ENCODE measurements at places on chromosomes 12 and 14.
A peak's percentile ranks its signal among the peaks of the same experiment; 100 is the strongest.

- DNase-seq: peak; percentile 76
Measured at GRCh38 chr14:52950410-52950897, 396 bp downstream of the FERMT2 start.

GRCh38 chr12:59069516-59069915 lies 149.2 kb upstream of the LRIG3 start:
- DNase-seq: no peak

DNA sequence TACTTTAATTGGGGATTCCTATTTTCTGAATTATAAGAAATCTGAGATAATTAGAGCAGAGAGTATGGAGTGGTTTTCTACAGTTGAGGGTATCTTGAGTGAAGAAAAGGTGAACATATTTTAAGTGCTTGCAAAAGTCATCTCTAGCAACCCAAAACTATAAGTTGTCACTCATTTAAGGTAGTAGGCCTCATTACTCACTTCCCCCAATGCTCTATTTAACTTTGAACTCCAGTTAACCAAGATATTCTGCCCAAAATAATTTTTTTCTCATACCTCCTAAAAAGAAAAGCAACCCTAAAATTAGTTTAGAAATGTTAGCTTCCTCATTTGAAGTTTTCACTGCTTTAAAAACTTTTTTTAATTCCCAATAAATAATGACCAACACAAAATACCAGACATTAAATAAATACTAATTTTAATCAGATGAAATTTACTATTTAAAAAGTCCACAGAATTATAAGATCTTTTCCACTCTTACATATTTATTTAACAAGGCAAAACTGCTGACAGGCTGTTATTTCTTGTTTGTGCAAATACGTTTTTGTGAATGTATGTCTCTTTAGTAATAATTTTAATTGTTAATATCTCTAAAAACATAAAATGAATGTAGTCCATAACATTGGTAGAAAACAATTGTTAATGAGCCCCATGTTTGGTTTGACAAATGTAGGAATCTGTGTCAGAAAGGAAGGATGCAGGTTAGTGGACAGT lies 47.8 kb downstream of the VRK1 start:
- DNase-seq: no peak

DNA sequence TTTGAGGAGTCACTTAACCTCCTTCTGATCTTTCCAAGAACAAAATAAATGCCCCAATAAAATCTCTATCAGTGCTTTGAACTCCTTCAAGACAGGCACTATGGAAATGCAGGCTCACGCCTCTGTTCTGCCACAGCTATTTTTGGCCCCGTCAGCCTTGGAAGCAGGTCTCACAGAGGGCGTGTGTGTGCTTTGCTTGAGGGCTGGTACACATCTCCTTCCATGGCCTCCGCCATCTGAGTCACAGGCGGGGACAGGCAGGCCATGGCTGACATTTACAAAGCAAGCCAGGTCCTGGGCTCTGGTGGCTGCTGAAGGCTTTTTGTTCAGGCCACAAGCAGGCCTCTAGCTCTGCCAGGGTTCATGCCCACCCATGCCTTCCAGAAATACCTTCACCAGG lies 16.0 kb downstream of the PRIMA1 start:
- no peak for DNase-seq

- DNase-seq: no peak
Measured at GRCh38 chr12:5520831-5521230, 88.9 kb downstream of the NTF3 start.

DNA sequence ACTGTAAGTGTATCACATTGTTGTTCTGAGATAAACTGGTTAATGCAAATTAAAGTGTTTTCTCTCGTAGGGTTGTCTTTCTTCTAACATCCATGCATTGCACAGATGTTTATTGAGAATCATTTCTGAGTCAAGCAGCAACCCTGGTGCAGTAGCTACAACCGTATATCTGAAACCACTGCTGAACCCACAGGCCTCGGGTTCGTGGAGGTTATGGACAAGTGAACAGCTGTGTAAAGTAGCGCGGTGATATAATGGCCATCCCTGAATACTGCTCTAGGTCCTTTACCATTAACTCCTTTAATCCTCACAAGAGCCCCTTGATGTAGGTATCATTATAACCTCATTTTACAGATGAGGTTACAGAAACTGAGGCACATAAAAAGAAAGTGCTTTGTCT lies 486.1 kb upstream of the TMEM132C start:
- peak; percentile 71 for DNase-seq

Data from NCI-H524 (cell line).